ENCODE measurements at places on chromosomes 12 and 14.

DNA sequence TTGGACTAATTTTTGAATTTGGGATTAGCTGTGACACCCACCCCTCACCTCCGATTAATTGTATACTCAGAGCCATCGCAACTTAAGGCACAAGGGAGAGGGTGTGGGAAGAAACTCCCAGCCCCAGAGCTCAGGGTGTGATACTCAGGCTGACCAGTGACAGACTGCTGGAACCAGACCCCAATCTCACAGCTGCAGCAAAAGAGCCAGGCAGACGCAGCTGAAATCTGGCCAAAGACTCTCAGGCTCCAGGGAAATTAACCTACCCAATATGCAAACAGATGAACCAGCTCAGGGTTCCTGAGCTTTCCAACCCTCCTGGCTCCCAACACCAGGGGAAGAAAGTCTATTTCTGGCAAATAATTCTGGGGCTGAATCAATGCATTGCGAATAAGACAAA is 30.5 kb downstream of the ANAPC7 start:
- no peak for DNase-seq

- no peak for DNase-seq
Measured at GRCh38 chr14:39015360-39015961, 87.6 kb downstream of the SEC23A start.

- no peak for DNase-seq
Measured at GRCh38 chr12:47776471-47777143, 3.6 kb downstream of the SLC48A1 start.

DNA sequence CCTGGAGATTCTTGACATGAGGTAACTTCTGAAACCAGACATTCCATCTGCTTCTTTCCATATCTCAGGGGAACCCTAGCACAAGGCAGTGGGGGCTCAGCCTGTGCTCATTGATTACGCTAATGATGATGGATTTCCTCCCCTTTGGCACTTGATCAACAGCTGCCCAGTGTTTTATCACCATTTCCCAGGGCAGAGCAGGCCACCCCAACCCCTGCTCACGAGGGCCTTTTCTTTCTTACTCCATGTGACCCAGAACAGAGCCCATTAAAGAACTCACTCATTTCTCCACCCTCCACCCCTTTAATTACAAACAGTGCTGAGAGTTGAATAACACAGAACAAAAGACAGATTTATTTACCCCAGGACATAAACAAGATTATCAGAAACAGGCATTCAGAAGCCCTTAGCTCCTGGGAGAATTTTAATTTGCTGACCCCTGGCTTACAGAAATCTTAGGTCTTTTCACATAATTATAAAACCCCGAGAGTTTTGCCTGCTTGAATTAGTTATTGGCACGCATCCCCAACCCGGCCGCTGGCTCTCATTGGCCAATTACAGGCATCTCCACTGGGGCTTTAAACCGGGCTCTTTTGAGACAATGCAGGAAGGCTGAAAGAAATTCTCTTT is 32.0 kb upstream of the CCDC60 start:
- no peak for DNase-seq

GRCh38 chr12:104535369-104535768 is 78.6 kb downstream of the CHST11 start:
- DNase-seq = no peak

- no peak for DNase-seq
Measured at GRCh38 chr14:100830681-100831080, 4.8 kb downstream of the MEG3 start.
